ENCODE measurements at places on chromosomes 1 and 21.

GRCh38 chr1:193111641-193112090 is 6.5 kb upstream of the GLRX2 start:
- DNase-seq, result no peak

- DNase-seq, result no peak
Observed at GRCh38 chr1:157088607-157089006, 11.0 kb downstream of the ETV3L start.

DNA sequence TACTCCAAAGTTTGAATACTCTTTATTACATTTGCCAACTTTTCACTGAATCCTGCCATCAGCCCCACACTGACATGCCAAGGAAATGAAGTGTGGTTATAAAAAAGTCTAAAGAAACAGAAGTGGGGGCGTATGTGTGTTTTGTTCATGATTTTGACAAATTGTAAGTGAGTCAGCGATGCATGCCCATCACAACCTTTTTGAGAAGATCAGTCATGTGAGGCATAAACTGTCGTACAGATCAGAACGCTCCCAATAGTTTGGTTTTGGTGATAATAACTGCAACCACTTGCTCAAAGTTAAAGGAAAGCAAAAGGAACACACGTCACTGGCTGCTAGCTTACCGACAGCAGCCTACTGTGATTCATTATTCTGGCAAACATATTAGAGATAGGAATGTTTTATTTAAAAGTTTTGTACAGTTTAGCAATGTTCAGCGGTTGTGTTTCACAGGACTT is 95.6 kb downstream of the RGS2 start:
- no peak for DNase-seq

DNA sequence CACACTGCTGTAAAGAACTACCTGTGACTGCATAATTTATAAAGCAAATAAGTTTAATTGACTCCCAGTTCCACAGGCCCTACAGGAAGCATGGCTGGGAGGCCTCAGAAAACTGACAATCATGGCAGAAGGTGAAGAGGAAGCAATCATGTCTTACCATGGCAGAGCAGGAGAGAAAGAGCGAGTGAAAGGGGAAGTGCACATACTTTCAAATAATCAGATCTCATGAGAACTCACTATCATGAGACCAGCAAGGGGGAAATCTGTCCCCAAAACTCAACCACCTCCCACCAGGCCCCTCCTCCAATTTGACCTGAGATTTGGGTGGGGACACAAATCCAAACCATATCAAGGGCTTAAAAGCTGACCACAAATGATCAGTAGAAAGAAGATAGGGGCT is 493.2 kb downstream of the PTPRC start:
- no peak for DNase-seq

GRCh38 chr1:146001709-146002108 is 5.3 kb upstream of the TXNIP start:
- DNase-seq, result no peak

DNA sequence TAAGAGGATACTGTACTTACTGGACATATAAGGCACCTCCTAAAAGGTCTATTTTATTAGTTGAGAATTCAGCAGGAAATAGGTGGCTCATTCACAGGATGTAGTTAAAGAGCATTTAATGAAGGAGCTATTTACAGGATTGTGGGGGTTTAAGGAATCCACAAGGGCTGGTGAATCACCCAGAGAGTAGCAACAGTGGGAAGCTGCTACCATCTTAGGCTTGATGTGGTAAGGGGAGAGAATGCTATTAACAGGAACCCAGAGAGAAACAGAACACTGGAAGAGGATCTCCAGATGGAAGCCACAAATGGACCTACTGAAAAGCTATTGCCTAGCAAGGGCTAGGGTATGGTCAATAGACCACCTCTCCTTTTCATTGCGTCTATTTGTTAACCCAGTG is 52.0 kb upstream of the COL11A1 start:
- DNase-seq, result no peak

- no peak for DNase-seq
Observed at GRCh38 chr1:24861821-24862727, 68.0 kb downstream of the RUNX3 start.

DNA sequence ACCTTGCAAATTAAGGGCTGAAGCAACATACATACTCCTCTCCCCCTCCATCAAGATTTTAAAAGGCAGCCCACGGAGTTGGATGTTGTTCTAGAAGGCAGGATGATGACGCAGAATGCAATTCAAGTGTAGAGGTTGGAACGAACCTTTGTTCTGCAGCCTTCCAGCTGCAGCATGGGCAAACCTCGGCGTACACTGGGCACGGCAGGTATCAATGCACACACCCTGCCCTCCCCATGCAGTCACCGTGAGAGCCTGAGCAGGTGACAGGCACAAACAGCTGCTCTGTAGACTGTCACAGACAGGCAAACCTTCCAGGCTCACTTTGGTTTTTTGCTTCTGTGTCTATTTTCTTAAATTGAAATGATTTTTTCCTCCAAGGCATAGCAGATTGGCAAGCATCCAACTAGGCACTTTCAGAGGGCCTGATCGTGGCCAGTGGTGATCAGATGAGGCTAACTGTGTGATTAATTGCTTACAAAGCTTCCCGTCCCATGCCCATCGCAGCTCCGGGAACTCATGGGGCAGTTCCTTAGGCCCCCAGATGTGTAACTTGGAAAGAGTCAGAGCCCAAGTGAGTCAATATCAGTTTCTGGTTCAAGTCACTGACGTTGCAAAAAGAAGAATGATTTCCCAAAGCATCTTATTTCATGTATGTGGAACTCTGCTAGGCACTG is 82.3 kb downstream of the ITPKB start:
- DNase-seq, result peak; percentile 56

DNA sequence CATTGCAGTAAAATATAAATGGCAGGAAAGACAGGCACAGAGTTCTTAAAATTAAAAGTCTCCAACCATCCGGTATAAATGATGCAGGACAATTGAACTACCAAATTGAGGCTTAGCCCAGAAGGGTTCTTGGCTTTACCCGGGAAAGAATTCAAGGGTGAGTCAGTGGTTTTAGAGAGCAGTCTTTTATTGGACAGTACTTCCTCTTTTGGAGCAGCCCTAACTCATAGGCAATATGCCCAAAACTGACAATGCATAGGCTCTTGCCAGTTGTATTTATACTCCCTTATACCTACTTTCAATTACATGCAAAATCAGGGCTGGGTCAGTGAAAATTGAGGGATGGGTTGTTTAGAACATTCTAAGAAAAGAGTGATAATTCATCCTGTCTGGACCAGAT is 1628.9 kb upstream of the PRMT6 start:
- DNase-seq, result no peak
